ENCODE measurements at places on chromosomes 11 and 22.

- DNase-seq: no peak
These were observed 54.4 kb downstream of the GRAMD1B start for GRCh38 chr11:123484448-123484847.

- no peak for DNase-seq
These were observed 69.2 kb downstream of the SLC36A4 start for GRCh38 chr11:93128574-93128973.

DNA sequence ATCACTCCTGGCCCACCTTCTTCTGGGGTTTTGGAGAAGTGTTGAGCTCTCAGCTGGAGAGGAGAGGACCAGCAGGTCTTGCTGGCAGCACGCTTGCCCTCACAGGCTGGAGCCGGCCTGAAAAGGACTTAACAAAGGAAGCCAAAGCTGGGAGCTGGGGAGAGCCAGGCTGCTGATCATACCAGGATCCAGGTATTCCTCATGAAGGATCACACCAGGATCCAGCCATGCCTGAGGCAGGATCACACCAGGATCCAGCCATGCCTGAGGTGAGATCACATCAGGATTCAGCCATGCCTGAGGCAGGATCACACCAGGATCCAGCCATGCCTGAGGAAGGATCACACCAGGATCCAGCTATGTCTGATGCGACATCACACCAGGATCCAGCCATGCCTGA lies 17.0 kb downstream of the MRGPRD start:
- no peak for DNase-seq

DNA sequence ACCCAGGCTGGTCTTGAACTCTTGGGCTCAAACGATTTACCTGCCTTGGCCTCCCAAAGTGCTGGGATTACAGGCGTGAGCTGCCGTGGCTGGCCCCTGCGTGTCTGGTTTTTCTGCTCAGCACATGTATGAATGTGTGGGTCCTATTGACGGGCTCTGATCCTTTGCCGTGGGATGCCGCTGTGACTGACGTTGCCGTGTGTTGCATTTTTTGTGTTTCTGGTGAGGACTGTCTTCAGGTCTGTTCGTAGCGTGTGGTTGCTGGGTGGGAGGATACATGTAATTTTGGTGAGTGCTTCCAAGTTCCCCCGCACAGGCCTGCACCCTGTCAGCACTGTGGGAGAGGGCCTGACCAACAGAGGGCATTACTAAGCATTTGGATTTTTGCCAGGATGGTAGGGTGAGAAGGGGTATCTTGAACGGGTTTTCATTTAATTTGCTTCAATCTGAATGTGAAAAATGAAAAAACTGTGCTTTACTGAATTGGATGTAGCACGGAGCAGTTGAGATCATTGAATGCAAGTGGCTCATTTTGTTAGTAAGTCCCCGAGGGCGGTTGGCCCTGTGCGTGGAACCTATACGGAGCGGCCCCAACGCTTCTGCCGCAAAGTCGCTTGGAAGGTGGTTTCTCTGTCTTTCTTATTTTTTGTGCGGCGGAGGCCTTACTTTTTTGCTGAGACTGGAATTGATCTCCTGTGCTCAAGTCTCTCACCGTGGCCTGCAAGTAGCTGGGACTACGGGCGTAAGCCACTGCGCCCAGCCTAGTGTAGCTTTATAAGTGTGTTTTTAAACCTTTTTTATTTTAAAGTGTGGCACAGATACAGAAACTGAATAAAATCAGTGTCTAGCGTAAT lies 8.2 kb downstream of the ZBED4 start:
- no peak for DNase-seq

DNA sequence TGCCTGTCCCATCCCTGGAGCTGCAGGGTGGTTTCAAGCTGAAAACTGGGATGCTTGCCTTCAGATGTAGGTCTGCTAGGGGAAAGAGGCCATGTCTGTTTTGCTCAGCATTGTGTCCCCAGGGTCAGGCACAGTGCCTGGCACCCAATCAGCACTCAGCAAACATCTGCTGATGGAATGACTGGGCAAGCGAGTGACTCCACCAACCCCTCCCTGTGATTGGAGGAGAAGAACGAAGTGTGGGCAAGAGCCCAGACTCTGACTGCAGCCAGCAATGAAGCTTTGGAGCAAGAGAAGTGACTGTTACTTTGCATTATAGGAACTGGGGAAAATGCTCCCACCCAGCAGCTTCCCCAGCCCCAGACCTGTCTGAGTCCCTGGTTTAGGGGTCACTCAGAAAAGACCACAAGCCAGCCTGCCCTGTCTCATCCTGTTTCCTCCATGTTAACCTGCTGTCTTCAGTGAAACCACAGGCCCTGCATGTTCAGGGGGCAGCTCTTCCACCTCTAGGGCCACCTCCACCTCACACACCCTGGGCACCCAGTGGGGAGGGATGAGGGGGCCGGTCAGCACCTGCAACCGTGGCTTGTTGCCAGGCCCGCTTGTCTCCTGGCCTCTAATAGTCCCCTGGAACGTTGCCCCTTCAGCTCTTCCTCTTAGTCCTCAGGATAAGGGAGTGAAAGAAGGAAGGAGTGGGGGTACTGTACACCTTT lies 147.4 kb downstream of the TRIM29 start:
- peak; percentile 76 for DNase-seq

DNA sequence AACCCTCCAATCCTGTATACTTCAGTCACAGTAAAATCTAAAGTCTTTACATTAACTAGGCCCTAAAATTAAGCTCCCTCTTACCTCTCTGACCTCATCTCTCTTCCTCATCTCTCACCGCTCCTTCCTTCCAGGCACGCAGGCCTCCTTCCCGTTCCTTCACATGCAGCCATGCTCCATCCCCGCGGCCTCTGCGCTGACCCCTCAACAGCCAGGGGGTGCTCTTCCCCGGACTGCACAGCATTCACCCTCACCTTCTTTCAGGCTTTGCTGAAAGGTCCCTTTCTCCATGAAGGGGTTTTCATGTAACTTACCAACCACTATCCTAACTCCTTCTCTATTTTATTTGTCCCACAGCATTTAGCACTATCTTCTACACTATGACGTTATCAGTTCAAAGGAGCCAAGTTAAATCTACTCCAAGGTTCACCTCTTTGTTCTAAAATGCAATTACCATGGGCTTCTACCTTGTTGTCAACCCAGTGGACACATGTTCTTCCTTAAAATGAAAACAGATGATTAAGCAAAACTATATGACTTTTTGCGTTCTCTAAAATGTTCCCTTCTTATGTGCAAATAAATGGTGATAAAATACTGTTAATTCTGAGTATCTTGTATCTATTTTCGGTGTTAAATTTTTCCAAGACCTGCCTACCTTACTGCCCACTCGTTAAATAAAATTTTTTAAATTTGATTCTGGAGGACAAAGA lies 57.8 kb upstream of the APOA1 start:
- DNase-seq: peak; percentile 73

All from Right ventricle myocardium inferior (tissue), 1 donor.